Chondrocyte (in vitro differentiated cells): ENCODE measurements at places on chromosomes 2 and 18. TPM values are rescaled to one million over a fixed set of nuclear protein-coding genes. Genes with fewer than 3 reads are reported as not detected.

LYG2 gene
- total RNA-seq, result not detected in 3 replicates

DNA sequence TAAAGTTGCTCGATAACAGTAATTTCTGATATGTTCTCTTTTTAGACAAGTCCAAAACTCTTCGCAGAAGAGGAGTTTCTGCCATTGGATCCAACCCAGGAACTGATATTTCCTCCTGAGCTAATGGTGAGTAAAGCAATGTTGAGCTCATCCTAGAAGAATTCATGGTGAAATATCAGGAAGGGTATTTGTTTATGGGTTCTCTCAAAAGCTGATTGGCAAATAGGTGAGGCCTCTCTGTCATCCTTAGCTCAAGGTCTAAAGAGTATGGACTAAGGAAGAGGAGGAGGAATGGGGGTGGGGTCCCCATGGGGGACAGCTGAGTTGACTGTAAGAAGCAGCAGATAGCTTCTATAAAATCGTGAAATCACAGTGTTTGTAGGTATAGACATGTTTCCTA lies 18.2 kb downstream of the AOX1 start:
- DNase-seq, result no peak

- DNase-seq, result peak; percentile 84
Observed at GRCh38 chr2:237213315-237214022, 127.8 kb downstream of the COPS8 start.

CROCC2 gene
- total RNA-seq, result not detected in 3 replicates

DNA sequence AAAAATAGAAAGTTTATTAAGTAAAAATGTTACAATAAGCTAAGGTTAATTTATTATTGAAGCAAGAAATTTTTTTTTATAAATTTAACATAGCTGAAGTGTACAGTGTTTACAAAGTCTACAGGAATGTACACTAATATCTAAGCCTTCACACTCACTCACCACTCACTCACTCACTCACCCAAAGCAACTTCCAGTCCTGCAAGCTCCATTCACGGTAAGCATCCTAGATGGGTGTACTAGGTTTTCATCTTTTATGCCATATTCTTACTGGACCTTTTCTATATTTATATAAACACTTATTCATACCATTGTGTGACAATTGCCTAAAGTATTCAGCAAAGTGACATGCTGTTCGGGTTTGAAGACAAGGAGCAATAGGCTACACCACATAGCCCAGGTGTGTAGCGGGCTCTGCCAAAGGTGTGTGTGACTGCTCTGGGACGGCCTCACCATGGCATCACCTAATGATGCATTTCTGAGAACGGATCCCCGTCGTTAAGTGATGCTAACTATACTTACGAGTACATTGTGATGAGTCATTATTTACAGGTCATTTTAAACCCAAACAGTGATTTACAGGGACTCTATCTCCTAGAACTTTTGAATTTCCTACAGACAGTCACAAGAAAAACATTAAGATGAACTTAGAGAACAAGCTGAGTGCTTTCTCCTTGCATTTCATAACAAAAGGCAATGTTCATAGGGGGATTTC lies 76.3 kb upstream of the ID2 start:
- DNase-seq, result no peak

DNA sequence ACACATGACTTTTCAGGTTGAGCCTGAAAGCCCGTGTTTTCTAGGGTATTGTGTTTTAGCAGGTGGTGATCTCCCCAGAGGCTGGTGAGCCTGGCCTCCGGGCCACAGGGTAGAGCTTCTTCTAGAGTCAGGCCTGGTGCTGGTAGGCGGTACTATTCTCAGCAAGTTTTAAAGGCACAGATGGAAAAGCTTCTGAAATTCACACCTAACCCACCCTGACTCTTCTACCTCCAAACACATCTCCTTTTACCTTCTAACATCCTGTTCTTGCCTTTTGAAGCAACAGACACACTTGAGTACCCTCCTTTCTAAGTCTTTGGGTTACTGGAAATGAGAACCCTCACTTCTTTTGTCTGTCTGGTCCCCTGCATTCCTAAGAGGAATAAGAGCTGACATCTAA lies 191.1 kb downstream of the SETBP1 start:
- DNase-seq, result no peak

GRCh38 chr18:13625843-13626543 lies 100.4 kb downstream of the FAM210A start:
- no peak for DNase-seq

LYPD6 gene
- 0.46 to 0.82 TPM (median 0.57 TPM) in 3 replicates for total RNA-seq

GRCh38 chr18:32383050-32383819 lies 87.4 kb downstream of the GAREM1 start:
- no peak for DNase-seq

GLI2 gene
- 31.1 to 37.0 TPM (median 36.0 TPM) in 3 replicates for total RNA-seq

HOXD8 gene
- total RNA-seq, result not detected in 3 replicates

GRCh38 chr2:47002480-47003381 lies 87.1 kb upstream of the MCFD2 start:
- no peak for DNase-seq

- DNase-seq, result no peak
Observed at GRCh38 chr2:218829868-218830451, 1.6 kb downstream of the PRKAG3 start.

DNA sequence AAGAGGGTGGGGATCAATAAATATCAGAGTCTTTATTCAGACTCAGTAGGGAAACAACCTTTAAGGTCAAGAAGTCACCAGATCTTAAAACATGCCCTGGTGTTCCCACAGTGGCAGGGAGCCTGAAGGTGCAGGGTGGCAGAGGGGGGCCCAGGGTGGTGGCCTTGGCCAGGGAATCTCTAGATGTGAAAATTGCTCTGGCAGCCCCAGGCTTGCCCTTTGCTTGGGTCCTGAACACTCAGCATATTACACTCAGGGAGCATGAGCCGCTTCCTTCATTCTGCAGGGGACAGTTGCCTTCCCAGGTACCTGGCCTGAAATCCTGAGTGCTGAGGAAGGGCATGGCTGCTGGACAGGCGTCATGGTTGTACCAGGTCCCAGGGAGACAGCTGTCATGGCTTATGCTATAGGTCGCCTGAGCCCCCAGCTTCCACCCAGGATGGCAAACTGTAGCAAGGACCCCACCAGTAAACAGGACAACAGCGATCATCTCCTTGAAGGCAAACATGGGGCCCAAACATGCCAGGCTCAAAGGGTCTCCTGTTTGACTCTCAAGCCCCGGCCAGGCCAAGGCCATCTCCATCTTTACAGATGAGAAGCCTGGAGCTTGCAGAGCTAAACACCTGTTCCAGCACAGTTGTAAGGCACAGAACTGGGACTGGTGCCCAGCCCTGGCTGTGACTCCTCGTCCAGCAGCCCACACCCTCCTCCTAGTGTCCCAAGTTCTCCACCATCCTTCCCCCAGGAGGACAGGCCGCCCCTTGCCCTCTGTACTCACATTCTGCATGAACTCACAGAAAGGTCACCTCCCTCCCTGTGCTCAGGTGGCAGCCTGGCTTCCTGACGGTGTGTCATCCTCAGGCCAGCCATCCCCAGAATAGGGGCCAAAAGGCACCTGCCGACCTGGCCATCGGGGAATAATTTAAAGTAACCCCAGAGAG lies 14.6 kb downstream of the ABCG8 start:
- no peak for DNase-seq

KCNJ3 gene
- 0.07 to 0.51 TPM in 2 of 3 replicates, not detected in the other for total RNA-seq

DNA sequence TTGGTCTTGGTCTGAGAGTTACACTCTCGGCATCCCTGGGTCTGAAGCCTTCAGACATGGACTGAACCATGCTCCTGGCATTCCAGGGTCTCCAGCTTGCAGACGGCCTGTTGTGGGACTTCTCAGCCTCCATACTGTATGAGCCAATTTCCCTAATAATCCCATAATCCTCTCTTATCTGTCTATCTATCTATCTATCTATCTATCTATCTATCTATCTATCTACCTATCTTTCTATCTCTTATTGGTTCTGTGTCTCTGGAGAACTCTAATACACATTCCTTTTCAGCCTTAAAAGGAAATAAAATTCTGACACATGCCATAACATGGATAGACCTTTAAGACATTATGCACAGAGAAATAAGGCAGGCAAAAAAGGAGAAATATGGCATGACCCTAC lies 24.4 kb downstream of the SLC39A6 start:
- no peak for DNase-seq

ATP6V1C2 gene
- total RNA-seq, result not detected in 3 replicates

MPHOSPH10 gene
- total RNA-seq, result 28.6 to 45.5 TPM (median 36.2 TPM) in 3 replicates

ARHGAP28 gene
- 17.9 to 25.1 TPM (median 18.1 TPM) in 3 replicates for total RNA-seq

DNA sequence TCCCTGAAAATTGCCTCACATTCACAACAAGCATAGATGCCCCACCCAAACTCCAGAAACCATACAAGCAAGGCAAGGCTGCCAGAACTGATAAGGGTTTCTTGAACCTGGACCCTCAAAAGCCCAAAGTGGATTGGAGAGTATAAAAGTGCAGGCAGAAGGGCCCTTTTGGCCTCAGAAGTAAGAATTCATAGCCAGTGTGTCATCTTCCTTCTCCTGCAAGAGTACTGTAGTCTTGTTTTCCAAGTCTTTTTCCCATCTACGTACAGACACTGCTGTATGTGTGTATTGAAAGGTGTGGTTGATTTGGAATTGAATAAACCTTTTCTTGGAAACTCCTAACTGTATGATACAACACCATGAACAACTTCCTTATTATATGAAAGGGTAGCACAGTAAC lies 46.8 kb downstream of the ZC3H15 start:
- no peak for DNase-seq

DNA sequence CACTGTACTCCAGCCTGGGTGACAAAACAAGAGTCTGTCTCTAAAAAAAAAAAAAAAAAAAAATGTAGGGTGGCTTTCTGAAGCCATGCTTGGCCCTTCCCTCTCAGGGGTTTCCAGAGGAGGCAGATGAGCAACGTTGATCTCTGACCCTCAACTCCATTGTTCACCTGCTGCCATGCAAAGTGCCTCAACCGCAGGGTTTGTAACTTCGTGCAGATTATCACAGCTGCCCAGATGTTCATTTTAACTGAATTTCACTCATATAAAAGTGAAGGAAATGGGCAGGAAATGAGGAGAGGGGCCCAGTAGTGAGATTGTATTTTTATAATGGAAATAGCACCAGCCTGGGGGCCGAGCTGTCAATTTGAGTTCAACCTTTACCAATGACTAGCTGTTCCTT lies 14.9 kb upstream of the B3GNT2 start:
- DNase-seq, result no peak

GAL3ST2 gene
- total RNA-seq, result 0.52 to 1.3 TPM in 2 of 3 replicates, not detected in the other

ZNF396 gene
- total RNA-seq, result 1.4 to 1.5 TPM (median 1.4 TPM) in 3 replicates

- no peak for DNase-seq
Observed at GRCh38 chr2:125373293-125373692, 1282.7 kb upstream of the GYPC start.

AQP12A gene
- not detected in 3 replicates for total RNA-seq

DNA sequence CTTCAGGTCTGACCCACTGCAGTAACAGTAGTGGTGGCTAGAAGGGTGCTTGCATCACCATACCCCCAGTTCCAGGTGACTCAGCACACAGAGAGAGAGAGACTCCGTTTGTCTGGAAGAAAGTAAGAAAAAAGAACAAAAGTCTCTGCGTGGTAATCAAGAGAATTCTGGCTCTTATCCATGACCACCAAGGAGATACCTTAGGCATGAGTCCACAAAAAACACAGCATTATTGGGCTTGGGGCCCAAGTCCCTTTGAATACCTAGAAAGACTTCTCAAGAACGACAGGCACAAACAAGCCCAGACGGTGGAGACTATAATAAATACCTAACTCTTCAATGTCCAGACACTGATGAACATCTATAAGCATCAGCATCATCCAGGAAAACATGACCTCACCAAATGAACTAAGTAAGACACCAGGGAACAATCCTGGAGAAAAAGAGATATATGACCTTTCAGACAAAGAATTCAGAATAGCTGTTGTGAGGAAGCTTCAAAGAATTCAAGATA lies 21.7 kb upstream of the BAZ2B start:
- no peak for DNase-seq

DNA sequence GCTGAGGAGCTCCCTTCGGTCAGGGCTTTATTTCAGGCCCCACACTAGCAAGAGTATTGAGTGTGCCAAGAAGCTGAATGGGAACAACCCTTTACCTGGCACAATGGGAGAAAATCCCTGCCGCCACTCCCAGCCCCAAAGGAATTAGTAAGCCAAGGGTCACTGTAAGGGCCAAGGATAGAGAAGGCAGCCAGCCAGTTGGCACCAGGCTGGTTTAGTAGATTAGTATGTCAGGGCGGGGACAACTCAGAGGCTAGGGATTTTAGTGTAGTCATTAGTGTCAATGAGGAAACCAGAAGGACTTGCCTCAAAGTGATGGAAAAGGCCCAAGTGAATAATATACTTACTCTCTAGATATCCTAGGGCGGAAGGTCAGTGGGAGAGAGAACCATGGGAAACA lies 34.9 kb upstream of the CYP26B1 start:
- DNase-seq, result no peak

- DNase-seq, result no peak
Observed at GRCh38 chr18:37422116-37422515, 143.5 kb downstream of the CELF4 start.

PELI1 gene
- total RNA-seq, result 15.9 to 24.4 TPM (median 22.7 TPM) in 3 replicates

DNA sequence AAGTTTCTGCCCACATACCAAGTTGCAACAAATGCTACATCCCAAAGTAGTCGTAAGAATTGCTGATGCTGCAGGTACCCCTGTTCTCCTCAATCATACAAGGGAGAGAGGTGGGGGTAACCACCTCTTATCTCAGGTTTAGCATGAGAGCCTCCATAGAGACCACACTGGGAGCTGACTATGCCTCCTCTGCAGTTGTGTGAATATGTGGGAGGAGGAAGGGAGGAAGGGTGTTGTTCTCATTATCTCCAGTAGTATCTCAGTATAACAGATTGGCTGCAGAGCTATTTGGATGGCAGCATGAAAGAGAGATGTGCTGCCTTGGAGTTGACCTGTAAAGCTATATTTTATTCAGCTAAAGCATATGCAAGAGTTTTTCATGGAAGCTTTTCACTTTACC lies 690.7 kb downstream of the KCNJ3 start:
- DNase-seq, result no peak

PLCD4 gene
- total RNA-seq, result 4.1 to 8.6 TPM (median 5.0 TPM) in 3 replicates

- no peak for DNase-seq
Observed at GRCh38 chr2:218805627-218806026, 23.7 kb downstream of the CYP27A1 start.

DNA sequence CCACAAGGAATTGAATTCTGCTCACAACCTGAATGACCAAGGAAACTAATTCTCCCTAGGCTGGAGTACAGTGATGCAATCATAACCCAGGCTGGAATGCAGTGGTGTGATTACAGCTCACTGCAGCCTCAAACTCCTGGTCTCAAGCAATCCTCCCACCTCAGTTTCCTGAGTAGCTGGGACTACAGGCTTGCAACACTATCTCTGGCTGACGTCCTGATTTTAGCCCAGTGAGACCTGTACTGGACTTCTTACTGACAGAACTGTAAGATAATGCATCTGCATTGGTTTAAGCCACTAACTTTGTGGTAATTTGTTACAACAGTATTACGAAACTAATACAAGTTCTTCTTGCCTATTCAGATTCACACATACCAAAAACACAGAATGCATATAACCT lies 9.5 kb upstream of the KDSR start:
- DNase-seq, result no peak

GRCh38 chr2:236871500-236872001 lies 214.1 kb upstream of the COPS8 start:
- DNase-seq, result no peak

ADRA2B gene
- total RNA-seq, result 0.07 TPM in 1 of 3 replicates, not detected in the others

BMP10 gene
- not detected in 3 replicates for total RNA-seq

DNA sequence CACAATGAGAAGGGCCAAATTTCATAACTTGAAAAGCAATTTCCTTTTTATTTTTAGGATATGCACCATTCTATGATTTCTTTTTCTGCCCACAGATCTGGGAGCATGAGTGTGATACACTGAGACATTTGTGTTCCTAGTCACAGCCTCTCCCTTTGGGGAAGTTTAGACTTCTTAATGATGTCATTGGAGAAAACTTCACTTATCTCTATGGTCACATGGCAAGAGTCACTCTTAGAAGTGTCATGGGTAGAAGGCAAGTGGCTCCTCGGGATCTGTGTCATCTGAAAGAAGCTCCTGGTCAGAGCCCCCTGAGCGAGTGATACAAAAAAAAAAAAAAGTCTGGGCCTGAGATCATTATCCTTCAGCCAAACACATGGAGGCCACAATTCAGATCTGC lies 62.5 kb upstream of the LGALSL start:
- no peak for DNase-seq
